ENCODE measurements at places on chromosomes 4 and X. TPM values are rescaled to one million over a fixed set of nuclear protein-coding genes. Genes with fewer than 3 reads are reported as not detected.
A peak's percentile ranks its signal among the peaks of the same experiment; 100 is the strongest.

Gene PGRMC1
- 202 TPM for total RNA-seq

Gene ETDA
- not detected for total RNA-seq

Gene F8A1
- total RNA-seq, result 12.7 TPM

Gene SSX1
- total RNA-seq, result not detected

Gene MAGEA2B
- total RNA-seq, result not detected

Gene BMP3
- total RNA-seq, result 0.40 TPM

Gene FABP2
- not detected for total RNA-seq

Gene ASMT
- total RNA-seq, result 0.44 TPM

Gene CT45A9
- not detected for total RNA-seq

Gene SPP1
- 14.2 TPM for total RNA-seq

Gene MAGEB10
- not detected for total RNA-seq

Gene TMEM31
- 2.0 TPM for total RNA-seq

DNA sequence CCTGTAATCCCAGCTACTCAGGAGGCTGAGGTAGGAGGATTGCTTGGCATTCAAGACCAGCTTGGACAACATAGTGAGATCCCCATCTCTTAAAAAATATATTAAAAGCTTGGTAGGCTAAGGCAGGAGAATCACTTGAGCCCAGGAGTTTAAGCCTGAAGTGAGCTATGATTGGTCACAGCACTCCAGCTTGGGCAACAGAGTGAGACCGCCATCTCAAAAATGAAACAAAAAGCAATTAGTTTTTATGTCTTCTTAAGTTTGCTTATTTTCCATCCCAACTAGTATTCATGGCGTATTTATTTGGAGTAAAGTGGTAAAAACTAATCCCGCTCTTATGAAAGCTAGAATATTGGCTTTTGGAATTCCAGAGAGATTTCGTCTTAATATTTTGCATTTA is 25.4 kb upstream of the PDE5A start:
- no peak for DNase-seq

- no peak for DNase-seq
Measured at GRCh38 chr4:142155347-142155746, 519.0 kb downstream of the IL15 start.

- peak; percentile 41 for DNase-seq
Measured at GRCh38 chr4:122827258-122827878, 737 bp downstream of the FGF2 start.

GRCh38 chr4:95563638-95564337 is 15.0 kb upstream of the UNC5C start:
- DNase-seq, result no peak

DNA sequence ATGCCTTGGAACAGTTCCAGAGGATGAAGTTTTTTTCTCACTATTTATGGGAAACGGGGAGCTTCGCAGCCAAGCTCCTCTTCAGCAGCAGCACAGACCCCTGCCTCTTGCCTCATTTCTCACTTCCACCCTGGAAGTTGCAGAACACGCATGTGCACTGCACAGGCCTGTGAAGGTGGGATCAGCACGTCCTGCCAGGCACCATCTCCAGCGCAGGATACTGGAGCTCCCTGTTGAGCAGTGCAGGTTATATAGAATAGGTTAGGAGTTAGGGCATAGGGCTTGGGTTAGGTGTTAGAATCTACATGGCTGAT is 110.1 kb upstream of the CENPE start:
- DNase-seq, result no peak

DNA sequence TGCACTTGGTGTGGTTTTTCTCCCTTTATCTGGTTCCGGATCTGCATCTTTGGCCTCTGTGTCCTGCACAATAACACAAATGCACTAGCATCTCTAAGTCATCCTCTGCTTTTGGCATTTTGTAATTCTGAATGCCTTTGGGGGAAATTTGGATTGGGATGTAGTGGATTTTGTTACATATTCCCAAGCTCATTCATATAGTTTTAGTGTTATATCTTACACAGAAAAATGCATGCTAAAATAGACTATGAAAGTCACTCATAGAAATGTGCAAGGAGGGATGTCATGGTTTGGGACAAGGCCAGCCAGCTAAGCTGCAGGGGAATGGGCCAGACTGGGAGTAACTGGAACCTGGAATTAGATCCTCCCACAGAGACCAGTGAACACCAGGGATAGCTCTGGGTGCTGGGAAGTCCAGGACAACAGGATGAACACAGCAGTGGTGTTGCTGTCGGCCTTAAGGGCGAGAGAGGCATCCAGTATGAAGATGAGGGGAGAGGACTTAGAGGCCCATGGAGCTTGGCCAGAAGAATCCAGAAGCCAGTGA is 20.1 kb downstream of the ENPP6 start:
- no peak for DNase-seq

DNA sequence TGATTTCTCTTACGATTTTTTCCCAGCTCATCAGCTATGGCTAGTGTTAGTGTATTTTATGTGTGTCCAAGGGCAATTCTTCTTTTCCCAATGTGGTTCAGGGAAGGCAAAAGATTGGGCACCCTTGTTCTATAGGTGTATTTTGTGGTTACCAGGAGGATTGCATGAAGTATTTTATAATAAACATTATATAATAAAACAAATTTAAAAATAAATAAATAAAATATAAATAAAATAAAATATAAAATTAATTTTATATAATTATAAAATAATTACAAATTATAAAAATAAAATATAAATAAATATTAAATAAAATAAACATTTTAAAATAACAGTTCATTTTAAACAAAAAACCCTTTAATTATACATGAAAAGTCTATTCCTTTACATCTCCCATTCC is 35.6 kb upstream of the UGT2B10 start:
- DNase-seq, result no peak

DNA sequence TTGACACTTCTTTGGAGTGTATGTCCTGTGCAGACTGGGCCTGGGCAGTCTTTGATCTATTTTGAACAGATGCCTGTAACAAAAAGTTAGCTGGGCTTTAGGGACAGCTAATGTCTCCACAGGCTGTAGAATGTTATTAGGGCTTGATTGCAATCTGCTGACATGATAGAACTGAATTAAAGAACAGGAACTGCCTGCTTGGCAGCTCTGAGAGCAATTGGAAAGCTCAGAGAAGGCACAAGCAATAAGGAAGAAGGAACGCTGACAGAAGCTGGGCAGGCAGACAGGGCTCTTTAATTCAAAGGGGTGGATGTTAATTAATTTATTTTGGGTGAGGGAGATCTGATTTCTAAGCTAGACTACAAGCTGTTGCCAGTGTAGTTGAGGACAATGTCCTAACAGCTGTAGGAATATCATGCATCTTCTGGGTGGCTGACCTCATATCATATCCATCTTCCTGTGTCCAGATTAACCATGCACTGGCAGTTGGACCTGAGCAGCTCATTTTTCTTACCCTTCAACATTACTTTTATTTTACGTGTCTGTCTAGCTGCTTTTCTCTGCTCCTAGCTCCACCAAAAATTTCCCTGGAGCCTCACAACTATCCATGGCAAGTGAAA is 20.7 kb upstream of the GRXCR1 start:
- no peak for DNase-seq

- peak; percentile 50 for DNase-seq
Measured at GRCh38 chr4:173752610-173753230, 222.7 kb upstream of the HAND2 start.

DNA sequence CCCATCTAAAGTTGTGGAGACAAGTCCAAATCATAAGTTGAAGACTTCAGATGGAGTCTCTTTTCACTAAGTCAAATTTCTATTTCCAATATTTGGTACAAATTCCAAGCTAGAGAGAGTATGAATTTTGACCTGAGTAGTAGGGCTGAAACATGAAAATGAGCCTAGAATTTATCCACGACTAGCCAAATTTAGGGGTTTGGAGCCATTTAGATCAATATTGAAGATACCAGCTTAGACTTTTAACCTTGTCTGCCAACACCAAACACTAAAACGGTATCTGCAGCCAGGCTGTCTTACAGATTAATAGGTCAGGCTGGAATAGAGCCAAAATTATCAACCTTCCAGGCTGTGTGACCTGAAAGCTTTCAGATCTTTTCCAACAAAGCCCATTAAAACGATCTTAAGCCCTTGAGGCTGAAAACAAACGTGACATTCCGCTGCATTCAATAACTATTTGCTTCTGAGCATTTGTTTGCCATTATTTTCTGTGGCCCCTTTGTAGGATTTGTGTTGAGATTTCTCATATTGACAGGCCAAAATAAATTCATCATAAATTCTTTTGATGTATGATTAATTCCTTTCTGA is 268.7 kb upstream of the DKK2 start:
- no peak for DNase-seq

DNA sequence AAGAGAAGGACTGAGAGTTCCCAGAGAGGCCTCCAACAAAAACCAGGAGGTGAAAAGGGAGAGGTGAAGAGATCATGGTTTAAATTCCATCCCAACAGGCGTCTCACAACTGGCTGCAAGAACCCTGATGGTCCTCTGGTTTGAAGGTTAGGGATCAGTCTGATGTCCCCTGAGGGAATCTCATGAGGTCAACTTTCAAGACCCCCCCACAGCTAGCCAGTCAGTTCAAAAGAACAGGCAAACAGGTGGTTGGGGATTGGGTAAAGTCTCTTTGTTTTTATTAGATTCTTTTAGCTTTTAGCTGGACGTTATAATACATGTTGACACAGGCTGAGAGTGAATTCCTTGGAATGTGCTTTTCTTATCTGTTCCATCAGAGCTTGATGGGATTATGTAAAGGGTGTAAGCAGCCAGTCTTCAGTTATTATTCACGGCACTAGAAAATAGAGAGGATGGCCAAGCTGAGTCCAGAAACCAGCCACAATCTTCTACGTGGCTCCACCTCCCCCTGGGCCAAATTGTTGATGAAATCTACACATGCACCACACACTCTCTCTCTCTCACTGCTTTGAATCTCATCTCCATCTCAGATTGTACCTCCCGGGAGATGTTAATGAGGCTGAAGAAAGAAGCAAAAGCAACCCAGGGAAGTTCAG is 20.8 kb downstream of the ENPP6 start:
- DNase-seq, result no peak

DNA sequence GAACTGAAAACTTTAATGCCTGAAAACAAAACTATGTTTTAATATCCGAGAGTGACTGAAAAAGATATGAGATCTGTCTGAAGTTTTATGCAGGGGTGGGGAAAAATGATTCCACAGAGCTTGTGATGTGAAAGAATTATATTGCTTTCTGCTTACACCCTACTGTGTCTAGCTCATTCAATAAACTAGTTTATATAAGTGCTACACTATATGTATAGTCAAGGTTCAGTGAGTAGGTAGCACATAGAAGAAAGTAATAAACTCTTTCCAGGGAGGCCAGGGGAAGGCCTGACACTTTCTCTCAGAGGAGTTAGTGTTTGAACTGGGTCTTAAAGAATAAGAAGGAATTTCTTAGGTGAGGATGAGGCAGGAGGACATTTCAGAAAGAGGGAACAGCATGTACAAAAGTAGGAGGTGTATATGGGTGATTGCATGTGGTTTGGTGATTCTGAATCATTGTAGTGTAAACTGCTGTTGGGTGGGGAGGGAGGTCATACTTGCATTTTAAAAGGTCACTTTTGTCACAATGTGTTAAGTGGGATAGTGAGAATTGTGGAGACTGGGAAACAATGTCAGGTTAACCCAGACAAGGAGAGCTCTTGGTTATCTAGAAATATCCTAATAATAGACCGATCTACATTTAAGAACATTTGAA is 25.1 kb upstream of the TEX13D start:
- no peak for DNase-seq

- peak; percentile 53 for DNase-seq
Measured at GRCh38 chrX:139203651-139204570, 326.6 kb upstream of the F9 start.

GRCh38 chr4:1416948-1417260 is 10.7 kb upstream of the NKX1-1 start:
- DNase-seq, result no peak

- DNase-seq, result no peak
Measured at GRCh38 chr4:143357161-143357845, 20.6 kb downstream of the GAB1 start.

All from neural crest cell (in vitro differentiated cells).